Stimulated activated CD4-positive, alpha-beta T cell treated with anti-CD3 and anti-CD28 coated beads, Interleukin-15, amount 100 ng/mL, for 24 hours (primary cell): ENCODE measurements at places on chromosomes 6 and 20.

DNA sequence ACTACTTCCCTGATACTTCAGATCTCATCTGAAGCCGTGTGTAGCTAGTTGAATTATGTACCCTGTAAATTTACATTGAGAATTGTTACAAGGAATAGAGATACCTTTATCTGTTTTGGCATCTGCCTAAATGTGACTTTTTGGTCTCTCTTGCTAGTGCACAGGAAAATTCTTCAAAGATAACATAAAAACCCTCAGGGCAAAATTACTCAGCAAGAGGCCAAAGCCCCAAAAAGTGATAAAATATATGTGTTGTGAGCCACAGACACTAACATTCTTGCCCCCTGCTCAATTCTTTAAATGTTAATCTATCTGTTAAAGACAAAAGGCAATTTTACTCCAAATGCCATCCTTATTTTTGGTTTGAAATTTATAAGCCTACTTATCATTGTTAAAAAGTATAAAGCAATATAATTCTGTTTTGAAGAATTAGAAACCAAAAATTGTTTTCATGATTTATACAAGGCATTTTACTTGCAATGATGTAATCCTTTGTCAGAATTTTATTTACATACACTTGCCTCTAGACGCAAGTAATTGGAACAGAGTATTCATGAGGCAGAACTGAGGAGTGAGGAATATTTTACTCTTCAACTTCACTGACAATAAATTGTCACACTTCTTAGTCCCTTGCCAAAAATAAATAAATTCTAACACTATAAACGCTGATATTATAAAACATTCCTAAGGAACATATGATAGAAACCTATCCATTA, 186.2 kb downstream of the EPM2A start:
- no peak for DNase-seq

- DNase-seq: no peak
Observed at GRCh38 chr6:34414999-34415858, 10.6 kb downstream of the RPS10 start.

- DNase-seq: no peak
Observed at GRCh38 chr6:11621119-11621518, 83.6 kb downstream of the TMEM170B start.

DNA sequence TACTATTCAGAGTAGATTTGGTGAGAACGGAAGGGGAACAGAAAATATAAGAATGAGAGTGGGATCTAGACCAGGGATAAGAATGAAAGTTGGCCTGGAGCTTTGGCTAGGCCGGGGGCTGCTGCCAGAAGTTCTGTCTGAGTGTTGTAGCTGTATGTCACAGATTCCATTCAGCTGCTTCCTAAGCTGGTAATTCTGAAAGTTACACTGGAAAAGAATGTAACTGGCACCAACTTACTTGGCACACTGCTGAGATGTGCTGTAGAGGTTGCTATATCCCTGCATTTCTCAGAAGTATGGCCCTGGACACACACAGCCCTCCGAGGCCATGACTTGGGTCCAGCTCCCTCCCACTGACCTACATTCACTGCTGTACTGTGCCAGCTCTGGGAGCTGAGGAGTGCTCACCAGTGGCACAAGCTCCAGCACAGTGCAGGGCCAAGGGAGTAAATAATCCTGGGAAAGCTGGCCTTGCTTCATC, 25.8 kb upstream of the TMEM217 start:
- no peak for DNase-seq

- DNase-seq: no peak
Observed at GRCh38 chr6:157808405-157808950, 14.6 kb upstream of the SNX9 start.

GRCh38 chr6:112188906-112189305, 65.5 kb downstream of the LAMA4 start:
- no peak for DNase-seq

DNA sequence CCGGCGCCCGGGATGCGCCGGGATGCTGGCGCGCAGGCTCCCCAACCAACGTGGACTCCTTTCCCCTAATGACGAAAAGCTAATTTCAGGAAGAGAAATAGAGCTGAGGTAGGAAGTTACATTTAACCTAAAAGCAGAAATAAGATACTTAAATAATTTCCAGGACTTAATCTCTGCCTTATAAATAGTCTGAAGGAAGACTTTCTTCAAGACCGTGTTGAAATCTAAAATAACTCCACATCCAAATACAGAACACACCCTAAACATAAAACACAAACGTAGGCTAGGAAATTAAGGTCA, 1.3 kb downstream of the ASF1A start:
- DNase-seq: no peak

GRCh38 chr6:169984181-169985120, 233.0 kb downstream of the ERMARD start:
- no peak for DNase-seq

- no peak for DNase-seq
Observed at GRCh38 chr20:8007490-8007889, 12.1 kb downstream of the TMX4 start.

DNA sequence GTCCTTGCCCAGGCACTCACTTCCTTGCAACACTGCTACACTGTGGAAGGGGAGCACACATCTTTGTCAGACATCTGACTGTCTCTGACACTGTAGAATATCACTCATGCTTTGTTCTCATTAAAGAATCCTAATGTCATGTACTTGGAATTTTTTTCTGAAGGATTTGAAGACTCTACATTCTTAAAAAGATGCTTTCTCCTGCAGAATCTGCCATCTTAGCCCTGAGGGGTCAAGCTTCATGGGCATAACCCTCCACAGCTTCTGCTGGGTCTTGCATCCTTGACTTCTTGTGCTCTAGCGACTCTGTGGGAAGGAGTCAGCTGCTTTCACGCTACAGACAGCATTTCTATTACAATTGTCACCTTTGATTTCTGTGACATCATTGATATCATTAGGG, 417.2 kb downstream of the QKI start:
- DNase-seq: no peak

GRCh38 chr6:50847890-50848594, 29.4 kb downstream of the TFAP2B start:
- DNase-seq: no peak

GRCh38 chr20:19254956-19255355, 42.5 kb downstream of the SLC24A3 start:
- DNase-seq: no peak

GRCh38 chr20:33352258-33353012, 48.9 kb downstream of the CDK5RAP1 start:
- DNase-seq: no peak

DNA sequence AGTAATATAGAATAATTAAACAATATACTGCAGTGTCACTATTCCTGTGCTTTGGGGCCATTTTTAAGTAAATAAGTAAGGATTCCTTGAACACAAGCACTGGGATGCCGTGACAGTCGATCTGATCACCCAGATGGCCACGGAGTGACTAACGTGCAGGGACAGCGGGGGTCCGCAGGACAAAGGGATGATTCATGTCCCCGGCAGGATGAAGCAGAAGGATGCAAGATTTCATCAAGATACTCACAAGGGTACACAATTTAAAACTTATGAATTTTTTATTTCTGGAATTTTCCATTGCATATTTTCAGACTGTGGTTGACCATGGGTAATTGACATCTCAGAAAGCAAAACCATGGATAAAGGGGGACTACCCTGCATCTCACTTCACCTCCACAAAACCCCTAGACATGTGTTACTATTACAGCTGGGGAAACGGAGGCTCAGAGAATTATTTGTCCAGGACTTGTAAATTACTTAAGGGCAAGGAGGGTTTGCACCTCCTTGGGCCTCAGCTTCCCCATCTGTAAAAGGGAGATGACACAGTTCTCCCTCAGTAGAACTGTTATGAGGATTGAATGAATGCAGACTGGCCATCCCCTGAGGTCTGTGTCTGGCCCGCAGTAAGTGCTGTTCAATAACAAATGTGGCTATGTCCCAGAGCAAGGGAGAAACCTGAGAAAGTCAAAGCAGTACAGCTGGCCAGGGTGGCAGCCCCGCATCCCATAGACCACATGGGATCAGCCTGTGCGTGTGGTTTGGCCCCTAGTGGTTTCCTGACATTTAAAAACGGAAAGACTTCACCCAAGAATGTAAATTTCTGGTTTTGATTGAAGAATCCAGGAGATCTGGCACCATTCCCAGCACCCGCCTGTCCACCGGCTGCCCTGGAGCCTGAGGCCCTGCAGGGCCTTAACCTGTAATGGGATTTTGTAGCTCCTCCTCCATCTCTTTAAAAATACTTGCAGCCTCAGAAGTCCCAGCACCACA, 235.5 kb downstream of the BMP7 start:
- no peak for DNase-seq

- DNase-seq: no peak
Observed at GRCh38 chr6:157049133-157049532, 272.0 kb downstream of the ARID1B start.

GRCh38 chr20:38208523-38208922, 43.5 kb upstream of the TGM2 start:
- no peak for DNase-seq

DNA sequence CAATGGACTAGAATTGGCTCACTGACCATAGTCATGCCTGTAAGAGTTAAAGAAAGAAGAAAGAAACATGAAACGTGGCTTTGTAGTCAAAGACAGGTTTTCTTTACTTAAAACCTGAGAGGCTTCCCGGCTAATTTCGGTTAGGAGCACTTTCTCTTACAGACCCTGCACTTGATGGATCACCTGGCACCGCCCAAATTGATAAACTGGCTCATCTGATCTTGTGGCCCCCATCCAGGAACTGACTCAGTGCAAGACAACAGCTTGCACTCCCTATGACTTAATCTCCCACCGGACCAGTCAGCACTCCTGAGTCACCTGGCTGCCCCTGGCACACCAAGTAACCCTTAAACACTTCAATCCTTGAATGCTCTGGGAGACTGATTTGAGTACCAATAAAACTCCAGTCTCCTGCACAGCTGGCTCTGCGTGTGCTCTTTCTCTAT, 12.3 kb downstream of the TMEM14B start:
- peak; percentile 8 for DNase-seq

DNA sequence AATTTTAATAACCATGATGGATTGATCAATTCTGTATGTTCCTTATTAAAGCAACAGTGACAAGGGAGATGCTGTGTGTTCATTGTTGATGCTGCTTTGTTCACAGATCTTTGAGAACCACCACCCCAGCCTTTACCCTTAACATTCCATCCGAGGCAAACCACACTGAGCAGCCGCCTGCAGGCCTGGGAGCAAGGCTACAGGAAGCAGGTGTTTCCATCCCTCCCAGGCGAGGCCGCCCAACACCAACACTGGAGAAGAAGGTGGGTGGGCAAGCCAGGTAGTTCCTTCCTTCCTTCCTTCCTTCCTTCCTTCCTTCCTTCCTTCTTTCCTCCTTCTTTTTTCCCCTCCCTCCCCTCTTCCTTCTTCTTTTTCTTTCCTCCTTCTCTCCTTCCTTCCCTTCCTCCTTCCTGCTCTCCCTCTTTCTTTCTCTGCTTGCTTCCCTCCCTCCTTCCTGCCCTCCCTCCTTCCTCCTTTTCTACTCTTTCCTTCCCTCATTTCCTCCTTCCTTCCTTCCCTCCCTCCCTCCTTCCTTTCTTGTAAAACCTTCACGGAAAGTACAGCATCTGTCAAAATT, 13.7 kb downstream of the TTLL2 start:
- DNase-seq: no peak

- no peak for DNase-seq
Observed at GRCh38 chr6:11445146-11445545, 92.4 kb upstream of the TMEM170B start.

DNA sequence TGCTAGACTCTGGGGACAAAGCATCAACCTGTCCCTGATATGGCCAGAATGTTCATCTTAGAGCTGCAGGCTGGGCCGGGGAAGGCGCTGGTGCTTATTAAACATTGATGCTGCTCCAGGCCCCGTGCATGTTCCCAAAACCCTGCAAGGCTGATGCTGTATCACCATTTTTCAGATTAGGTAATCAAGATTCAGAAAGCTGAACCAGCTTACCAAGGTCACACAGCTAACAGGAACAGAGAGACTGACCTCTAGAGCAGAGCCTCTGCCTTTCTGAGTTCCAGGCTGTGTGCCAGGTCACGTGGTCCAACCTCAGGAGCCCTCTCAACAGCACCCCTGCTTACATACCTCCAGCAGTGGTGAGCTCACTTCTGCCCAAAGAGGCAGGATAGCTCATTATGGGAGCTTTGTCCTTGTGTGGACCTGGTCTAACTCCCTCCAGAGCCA, 16.1 kb upstream of the VSTM2L start:
- DNase-seq: no peak

DNA sequence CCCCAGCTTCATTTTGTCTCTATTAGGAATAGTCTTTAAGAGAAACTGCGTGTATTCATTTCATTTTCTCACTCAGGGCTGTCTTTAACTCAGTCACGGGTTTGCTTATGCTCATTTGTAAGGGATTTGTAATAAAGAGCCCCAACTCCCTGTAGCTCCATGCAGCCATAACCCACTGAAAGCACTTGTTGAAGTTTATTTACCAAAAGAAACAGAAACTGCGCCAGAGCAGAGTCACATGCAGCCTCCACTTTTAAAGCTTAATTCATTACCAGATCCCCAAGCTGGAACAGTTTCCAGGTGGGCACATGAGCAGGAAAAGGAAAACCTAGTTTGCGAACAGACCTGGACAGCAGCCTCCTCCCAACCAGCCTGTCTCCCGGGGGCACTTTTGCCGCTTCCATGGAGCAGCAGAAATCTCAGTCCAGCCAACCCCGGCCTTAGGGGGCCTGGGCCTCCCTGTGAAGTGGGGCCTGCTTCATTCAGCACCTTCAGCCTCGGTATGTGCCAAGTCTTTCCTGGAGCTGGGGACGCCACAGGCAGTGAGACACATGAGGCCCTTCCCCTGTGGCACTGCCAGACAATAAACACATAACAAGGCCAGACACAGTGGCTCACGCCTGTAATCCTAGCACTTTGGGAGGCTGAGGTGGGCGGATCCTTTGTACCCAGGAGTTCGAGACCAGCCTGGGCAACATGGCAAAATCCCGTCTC, 4.5 kb downstream of the BCAS4 start:
- no peak for DNase-seq

DNA sequence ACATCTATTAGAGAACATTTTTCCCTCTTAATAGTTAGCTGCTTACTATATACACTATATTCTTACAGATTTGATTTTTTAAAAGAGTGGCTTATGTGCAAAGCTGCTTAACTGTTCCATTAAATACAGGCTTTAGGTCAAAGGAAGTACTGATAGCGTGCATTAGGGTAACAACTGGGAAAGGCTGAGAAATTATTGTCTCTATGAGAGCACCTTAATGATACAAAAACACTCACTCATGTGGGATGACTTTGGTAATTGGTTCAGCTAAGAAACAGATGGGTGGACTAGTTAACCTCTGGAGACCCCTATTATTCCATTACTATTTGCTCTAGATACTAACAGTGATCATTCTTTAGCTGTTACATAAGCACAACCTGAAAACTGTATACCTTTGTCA, 4.0 kb downstream of the DCDC2 start:
- DNase-seq: no peak

- no peak for DNase-seq
Observed at GRCh38 chr6:149037051-149037671, 280.4 kb upstream of the TAB2 start.
